ENCODE measurements at places on chromosomes 1 and 21.

- no peak for DNase-seq
Measured at GRCh38 chr1:44244986-44245385, 31.7 kb downstream of the DMAP1 start.

- no peak for DNase-seq
Measured at GRCh38 chr1:14822493-14822892, 224.0 kb downstream of the KAZN start.

DNA sequence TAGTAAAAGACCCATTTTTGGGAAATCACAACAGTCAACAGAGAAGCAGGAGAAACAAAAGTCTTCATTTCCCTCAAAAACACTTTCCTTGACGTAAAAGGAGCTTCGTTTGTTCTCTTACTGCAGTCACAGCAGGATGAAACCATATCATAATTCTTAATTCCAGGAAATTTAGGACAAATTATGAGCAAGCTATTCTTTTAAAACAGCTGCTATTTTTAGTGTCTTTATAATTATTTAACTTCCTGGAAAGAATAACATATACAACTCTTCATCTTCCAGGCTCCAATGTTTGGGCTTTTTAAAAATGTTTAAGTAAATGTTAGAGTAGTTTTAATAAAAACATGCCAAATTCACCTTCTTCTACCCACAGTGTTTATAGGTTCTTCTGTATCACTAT lies 563.5 kb downstream of the LTN1 start:
- DNase-seq: no peak

- DNase-seq: no peak
Measured at GRCh38 chr21:44421901-44422840, 33.1 kb upstream of the LRRC3 start.

- no peak for DNase-seq
Measured at GRCh38 chr21:29302359-29302875, 3.7 kb downstream of the BACH1 start.

- no peak for DNase-seq
Measured at GRCh38 chr1:229171934-229172333, 99.0 kb upstream of the RAB4A start.

- no peak for DNase-seq
Measured at GRCh38 chr1:192485692-192486436, 89.7 kb upstream of the RGS1 start.

GRCh38 chr1:92515796-92516201 lies 29.1 kb upstream of the GFI1 start:
- DNase-seq: no peak

DNA sequence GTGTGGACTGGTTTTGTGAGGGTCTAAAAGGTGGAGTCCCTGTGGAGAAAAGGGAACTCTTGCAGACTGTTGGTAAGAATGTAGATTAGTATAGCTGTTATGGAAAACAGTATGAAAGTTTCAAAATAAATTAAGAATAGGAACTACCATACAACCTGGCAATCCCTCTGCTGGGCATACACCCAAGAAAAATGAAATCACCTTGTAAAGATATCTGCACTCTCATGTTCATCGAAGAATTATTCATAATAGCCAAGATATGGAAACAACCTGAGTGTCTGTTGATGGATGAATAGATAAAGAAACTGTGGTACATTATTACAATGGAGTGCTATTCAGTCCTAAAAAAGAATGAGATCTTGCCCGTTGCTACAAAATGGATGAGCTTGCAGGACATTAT lies 109.6 kb downstream of the TBX19 start:
- no peak for DNase-seq

- DNase-seq: no peak
Measured at GRCh38 chr1:39671433-39671792, 494 bp downstream of the NT5C1A start.

DNA sequence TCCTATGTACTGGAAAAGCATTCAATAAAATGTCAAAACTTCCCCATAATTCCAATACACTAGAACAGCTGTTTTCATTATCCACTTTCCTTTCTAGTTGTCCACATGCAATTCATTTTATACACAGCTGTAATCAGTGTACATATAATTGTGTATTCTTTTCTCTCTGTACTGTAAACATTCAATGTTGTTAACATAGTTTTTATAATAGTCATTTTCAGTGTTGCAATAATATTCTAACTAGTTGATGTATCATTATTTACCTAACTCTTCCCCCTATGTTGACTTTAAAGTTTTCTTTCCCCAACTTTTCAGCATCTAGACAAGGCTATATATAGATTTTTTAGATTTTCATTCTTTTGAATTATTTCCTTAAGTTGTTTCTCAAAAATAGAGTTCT lies 44.4 kb downstream of the DIPK1A start:
- DNase-seq: no peak

DNA sequence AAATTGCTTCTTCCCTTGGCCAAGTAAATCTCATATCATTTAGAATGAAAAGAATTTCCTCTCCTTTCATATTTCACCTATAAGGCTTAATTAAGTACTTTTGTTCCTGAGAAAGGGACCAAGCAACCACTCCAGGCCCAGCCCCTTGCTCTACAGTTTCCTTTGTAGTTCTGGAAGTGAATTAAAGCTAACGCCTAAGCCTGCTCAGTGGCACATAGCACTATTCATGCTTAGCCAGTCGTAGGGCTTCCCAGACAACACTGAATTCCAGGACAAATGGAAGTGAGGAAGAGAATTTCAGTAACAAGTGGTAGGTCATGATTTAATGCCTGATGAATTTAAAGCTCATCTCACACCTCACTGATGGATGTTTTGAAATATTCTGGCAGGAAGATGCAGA lies 73.3 kb downstream of the RPAP2 start:
- no peak for DNase-seq

DNA sequence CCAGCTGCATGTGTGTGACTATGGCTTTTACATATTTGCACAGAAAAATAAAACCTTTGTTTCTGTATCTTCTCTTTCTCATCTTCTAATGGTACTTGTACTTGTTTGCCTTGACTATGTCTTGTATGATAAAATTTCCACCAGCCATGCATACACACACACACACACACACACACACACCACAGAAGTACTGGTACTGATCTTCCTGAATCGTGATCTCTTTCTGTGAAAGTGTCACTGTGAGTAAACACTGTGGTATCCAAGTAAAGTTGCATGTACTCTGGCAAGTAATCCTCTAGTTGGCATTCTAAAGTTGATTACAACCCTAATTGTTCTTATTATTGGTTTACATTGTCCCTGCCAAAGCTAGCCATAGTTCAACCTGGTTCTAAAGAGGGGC lies 176.7 kb downstream of the CRB1 start:
- no peak for DNase-seq

- DNase-seq: no peak
Measured at GRCh38 chr1:208189183-208189582, 55.0 kb downstream of the PLXNA2 start.

DNA sequence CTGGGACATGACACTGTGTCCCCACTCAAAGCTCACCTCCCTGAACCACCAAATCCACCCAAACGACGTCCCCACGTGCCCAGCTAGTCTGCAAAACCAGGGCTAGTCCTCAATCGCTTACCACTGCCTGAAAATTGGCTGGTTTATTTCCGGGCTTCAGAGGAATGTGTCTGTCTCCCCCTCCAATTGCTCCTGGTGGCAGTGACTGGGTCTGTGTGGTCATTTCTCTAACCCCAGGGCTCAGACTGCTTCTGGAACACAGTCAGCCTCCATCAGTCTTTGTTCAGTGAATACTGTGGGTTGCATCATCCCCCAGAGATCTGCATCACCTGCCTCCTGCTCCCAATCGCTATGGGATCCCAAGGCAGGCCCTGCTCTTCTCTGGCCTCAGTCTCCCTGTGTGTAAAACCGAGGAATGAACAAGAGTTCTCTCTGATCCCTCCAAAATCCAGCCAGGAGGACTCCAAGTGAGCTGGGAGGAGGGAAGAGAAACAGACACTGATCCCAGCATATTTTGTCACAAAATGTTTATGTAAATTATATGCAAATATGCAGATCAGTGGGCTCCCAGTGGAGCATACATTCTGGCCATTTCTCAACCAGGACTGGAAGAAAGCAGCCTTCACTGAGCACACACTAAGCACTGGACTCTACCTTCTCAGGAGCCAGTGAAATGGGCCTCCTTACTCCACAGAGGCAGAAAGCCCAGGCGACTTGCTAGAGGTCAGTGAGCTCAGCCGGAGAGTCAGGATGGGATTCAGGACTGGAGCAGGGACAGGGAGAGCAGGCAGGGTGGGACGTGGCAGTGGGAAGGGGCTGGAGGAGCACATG lies 20.9 kb downstream of the SDC3 start:
- no peak for DNase-seq

DNA sequence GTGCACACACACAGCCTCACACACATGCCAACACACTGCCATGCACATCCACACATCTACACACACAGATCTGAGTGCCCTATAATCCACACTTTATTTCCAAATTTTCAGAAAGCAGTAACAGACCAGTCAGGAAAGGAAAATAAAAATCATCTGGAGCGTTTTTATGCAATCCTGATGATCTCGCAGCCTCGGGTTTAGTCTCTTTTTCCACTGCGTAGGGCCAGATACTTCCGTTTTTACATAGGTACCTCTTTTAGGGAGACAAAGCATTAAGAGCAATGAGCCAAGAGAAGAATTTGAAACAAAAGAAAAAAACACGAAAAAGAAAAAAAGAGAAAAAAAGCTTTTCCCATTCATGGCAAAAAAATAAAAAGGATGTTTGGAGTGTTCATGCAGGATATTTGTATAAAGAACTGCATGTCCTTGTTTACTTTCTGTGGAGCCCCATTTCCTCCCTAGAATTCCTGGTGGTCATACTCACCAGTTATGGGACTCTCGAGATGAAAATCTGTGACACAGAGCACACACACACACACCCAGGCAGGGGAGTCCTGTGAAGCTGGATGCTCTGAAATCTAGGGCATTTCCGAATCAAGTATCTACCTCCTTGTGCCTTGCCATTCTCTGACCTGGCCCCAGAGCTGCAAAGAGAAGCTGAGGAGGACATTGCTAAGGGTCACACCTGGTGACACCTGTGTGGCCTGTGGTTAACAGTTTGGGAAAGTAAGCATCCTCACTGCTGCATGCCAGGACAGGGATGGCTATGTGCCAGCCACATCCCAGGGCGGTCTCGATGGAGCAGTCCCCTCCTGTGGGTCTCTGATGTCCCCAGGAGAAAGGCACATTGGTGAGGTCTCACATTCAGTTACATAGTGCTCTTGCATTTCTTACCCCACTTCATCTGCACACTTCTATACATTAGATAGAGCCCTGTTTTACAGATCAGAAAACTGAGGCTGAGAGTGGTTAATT lies 83.6 kb downstream of the RUNX1 start:
- no peak for DNase-seq

GRCh38 chr1:85976516-85977205 lies 179.9 kb downstream of the COL24A1 start:
- DNase-seq: no peak

Data from stimulated activated CD4-positive, alpha-beta T cell treated with anti-CD3 and anti-CD28 coated beads, Interleukin-2, amount 100 ng/mL, for 48 hours (primary cell).